ENCODE measurements at places on chromosomes 2 and 18.

DNA sequence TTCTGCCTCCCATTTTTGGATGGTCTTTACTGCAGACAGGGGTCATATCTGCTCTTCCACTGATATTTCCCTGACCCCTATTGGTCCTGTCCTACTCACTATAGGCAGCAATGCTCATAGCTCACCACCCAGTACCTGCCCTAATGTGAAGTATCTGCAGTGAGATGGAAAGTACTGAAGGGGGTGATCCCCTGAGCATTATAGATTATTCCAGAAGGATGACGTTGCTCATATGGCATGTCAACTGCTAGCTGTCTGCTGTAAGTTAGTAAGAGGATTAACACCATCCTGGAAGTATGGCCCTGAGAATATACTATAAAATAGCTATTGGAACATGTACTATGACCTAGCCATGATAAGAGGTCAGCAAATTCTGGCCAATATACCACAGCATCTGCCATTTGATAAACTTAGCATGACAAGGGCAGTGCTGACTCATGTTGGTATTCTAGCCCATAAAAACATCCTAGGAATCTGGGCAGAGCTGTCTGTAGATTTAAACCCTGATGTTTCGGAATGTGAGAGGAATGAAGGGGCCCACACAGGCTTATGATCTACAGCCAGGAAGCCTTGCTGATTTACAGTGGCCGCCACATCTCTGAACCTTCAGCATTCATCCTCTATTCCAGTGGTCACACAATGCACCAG, 451.4 kb downstream of the TNS1 start:
- DNase-seq, result no peak

- no peak for DNase-seq
Measured at GRCh38 chr18:26854292-26854881, 11.1 kb downstream of the AQP4 start.

DNA sequence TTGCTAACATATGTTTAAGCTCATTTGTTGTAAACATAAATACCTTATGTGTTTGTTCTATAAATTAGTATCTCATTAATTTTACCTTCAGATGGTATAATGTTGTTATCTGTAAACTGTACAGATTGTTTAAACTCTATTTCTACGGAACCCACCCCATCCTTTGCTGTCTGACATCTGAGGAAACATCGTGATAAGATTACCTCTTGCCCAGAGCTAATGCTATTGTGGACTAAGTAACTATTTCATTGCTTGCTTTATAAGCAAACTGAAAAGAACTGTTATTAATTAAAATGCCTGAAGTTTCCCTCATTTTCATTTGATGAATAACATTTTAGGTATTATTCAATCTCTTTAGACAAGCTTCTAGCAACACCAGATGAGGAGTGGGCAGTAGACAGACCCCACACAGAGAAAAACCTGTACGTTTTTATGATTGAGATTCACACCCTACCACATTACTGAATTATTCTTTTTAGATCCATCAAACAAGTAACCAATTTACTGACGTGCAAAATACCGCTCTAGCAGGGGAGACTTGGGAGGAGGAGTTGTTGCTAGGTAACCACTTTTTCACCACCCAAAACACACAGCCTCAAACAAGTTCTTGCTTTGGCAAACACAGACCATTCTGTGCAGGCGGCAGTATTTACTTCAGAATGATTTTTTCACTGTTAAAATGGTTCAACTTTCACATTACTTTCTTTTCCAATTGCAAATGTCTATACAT, 1.9 kb upstream of the SYT4 start:
- DNase-seq, result peak; percentile 68

- no peak for DNase-seq
Measured at GRCh38 chr2:60891180-60891579, 9.8 kb downstream of the REL start.

- no peak for DNase-seq
Measured at GRCh38 chr18:39414009-39414700, 1848.6 kb upstream of the CELF4 start.

DNA sequence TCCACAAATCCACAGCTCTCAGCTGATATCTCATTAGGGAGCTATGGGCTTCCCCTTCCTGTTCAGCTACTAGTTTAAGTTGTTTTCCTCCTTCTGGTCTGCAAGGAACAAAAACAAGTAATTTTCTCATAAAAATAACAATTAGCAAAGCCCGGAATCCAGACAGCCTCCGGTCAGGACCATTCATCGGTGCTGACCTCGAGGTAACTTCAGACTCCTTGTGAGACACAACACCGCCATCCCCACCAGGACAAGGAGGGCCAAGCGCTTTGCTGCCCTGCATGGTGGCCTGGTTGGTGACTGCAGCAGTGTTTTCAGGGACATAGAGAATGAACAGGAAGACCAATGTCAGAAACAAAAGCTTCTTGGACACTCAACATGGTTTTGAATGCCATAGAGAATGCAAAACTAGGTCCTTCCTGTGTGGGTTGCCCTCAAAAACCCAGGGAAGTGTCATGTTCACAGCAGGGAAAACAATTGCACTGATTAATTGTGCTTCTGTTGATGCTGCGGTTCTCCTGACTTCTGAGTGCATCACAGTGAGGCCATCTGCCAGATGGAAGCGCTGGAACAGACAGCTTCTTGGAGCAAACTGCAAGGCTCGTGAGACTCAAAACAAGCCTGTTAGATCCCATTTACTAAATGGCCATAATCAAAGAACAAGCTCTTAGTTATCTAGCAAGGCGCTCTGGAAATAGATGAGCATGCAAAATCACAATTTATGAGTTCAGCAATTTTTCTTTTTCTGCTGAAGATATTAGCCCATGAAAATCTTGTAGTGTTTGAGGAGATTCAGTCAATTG, 77.1 kb downstream of the HS1BP3 start:
- peak; percentile 69 for DNase-seq

Measured in retina (tissue), 1 donor.